ENCODE measurements at places on chromosomes 1 and 21.

DNA sequence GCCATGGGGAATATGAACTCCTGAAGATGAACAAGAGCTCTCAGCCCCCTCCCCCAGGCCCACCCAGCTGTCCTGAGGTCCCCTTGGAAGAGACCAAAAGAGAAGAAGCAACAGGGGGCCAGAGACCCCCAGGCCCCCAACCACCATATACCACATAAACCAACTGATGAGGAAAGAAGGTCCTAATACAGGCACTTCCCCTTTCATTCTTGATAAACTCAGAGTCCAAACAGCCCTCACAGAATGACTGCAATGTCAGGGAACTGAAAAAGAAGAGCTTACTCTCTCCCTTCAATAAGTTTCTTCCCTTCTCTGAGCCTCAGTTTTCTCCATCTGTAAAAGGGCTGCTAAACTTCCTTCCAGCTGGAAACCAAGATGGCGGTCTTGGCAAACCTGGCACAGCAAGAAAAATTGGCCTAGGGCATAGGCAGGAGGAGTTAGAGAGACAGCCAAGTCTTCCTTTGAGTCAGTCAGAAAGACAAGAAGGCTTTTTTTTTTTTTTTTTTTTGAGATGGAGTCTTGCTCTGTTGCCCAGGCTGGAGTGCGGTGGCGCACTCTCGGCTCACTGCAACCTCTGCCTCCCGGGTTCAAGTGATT lies 90.5 kb downstream of the VWA5B1 start:
- DNase-seq, result no peak

DNA sequence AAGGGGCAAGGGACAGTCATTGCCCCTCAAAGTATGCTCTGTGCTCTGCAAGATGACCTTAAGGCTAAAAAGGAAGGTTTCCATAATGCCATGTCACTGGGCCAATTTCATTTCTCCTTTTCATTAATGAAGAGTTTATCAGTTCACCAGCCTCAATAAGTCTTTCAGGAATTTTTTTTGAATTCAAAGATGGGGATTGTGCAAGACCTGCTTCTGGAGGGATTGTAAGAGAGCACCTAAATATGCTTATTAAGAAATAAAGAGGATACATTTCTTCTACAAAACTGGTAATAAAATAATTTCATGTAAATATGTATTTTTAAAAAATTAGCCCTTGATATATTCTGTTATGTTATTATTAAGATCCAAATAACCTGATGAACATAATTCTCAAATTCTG lies 86.8 kb upstream of the RGS4 start:
- no peak for DNase-seq

DNA sequence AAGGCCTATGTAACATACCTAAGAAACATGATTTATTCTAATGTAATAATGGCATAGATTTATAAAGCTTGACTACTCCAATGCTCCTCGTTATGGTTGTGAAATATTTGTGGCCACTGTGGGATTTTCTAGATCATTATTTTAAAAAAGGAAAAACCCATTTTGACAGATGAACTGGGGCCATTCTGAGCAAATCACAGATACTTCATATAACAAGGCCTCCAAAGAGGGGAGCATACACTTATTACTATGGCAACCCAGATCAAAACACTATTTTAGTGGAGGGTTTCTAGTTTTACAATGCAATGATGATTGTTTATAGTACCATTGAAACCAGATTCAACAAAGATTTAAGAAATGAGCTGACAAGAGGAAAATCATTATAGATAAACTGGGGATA lies 346.6 kb downstream of the ZNF326 start:
- DNase-seq, result no peak

DNA sequence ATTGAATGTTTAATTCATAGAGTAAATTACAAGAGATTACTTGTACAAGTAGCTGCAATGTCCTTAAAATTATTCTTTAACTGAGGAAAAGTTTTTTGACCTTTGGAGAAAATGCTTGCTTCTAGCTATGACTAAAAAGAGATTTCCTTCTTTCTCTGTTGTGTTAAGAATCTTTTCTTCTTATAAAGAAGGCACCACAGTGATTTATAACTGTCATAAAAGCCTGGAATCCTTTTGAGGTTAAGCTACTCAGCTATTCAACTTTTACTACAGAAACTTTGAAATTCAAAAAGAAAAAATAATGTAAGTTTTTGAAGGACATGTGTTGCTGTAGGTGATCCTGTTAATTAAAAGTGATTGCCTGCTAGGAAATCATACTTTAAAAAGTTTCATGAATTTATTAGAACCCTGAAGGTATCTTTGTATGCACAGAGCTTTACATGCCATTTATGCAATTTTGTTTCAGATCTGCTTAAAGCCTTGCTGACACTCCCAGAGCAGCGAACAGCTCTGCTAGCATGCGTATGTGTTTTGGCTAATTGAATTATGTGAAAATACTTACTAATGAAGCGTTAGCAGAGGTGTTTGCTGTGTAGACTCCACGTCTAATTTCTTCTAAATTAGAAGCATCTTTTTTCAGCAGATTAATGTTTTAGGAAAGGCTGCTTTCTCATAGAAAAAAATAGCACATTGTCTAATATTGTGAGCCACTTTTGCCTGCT lies 94.7 kb upstream of the SMYD2 start:
- no peak for DNase-seq

- no peak for DNase-seq
These were observed 8.9 kb upstream of the PRDM16 start for GRCh38 chr1:3060127-3060526.

GRCh38 chr21:28822486-28823335 lies 170.0 kb downstream of the LTN1 start:
- DNase-seq, result peak; percentile 45

GRCh38 chr1:232585486-232585885 lies 44.4 kb downstream of the SIPA1L2 start:
- no peak for DNase-seq

DNA sequence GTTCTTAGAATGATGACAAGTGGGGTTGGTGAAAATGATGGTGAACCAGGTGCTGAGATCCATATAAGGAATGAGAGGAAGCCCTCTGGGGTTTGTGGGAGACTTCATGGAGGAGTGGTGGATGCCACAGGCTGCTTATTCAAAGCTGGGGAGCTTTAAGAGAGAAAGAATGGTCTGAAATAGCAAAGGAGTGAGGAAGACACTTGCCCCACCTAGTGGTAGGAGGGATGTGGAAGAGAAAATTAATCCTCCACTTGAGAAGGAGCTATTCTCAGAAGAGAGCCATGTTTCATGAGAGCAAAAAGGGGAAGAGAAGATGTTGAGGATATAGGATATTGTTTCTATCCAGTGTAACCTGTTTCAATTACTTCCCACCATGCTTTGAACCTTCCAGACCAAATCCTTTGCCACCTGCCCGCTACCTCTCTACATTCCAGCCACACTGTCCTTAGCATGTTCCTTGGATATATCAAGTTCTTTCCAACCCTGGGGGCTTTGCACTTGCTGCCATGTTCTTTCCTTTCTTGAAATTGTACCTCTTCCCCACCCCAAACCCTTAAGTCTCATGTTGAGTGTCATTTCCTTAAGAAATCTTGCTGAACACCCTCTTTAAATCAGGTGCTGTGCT lies 19.6 kb upstream of the ZNF648 start:
- DNase-seq, result peak; percentile 58

DNA sequence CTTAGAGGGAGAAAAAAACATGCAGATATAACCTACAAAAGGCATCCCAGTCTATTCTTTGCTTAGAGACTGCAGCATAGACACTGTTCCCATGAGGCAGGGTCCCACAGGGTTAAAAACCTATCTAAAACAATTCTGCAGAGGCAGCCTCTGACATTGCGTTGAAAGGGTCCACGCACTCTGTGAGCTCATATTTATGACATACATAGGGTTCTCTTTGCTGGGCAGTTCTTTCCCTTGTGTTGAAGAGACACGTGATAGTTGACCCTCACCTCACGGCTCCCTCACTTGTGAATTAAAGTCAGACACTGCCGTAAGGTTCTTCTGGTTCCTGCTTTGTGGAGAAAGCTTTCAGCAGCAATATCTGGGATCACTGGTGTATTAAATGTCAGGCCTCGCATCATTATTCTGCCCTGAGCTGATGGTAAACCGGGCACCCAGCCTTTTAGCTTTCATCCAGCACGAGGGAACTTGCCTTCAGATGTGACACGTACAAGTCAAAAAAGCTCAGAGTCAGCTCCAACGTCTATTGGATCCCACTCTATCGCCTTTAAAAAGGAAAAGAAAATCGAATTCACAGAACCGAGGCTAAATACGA lies 52.8 kb upstream of the HNRNPU start:
- DNase-seq, result no peak

GRCh38 chr1:227035316-227035715 lies 95.2 kb downstream of the COQ8A start:
- no peak for DNase-seq

GRCh38 chr1:25661043-25661815 lies 44.6 kb downstream of the MAN1C1 start:
- no peak for DNase-seq

- DNase-seq, result no peak
These were observed 5.3 kb downstream of the EDN2 start for GRCh38 chr1:41479000-41479807.

DNA sequence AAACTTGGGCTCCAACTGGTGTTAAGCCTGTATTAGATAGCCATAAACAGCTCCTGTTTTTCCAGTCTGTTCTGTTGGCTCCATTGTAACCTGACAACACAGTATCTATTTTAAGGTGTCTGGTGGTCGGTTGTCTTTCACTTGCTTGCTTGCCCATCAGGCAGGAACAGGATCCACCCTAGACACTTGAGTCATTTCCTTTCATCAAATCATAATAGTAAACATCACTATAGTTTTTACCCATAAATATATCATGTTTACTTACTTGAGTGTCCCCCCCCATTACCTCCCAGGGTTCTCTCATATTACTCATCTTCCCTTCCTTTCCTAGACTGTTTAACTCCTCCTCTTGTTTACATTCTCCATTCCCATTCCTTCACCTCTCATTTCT lies 2.9 kb downstream of the DDI2 start:
- DNase-seq, result peak; percentile 66

DNA sequence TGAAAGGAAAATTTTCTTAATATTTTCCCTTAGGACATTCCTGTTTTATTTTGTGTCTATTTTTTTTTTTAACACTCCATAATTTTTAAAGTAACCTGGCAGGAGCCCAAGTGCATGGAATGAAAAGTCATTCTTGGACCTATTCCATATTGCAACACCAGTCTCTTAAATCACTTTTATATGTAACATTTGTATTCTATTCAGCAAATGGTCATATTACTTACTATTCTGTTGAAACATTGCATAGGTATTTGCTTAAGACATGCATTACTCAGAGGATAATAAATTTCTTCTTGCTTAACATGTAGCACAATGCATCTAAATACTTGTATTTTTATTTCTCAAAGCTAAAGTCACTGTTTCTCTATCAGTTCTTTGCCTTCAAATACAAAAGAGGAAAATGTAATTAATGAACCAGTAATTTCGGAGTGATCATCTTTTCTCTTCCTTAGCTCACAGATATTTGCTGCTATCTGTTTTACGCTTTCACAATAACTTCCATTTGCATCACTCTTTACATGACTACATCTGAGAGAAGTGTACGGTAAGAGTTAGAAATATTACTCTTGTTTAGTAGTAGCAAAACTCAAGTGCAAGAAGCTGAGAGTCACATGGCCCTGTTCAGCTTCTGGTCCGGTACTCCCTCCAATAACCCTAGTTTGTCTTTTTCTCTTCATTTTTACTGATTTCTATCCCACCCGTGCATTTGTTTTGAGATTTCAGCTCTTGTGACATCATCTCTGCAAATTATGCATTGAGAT lies 394.8 kb downstream of the USP25 start:
- peak; percentile 63 for DNase-seq

DNA sequence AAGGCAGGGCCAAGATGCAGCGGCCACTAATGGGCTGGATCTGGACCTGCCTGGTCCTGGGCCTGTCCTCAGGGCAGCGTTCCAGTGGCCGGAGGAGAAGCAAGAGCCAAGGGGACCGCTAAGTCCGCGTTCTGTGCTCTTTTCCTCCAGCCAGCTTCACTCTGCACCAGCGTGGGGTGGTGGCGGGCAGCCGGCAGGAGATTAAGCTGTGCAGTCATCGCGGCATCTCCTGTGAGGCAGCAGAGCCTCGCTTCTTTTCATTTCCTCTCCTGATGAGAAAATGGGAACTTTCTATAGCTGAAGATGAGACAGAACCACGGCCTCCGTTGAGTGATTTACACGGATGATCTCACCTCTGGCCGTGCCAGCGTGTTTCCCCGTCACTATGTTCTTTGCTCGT lies 43.4 kb downstream of the AJAP1 start:
- DNase-seq, result no peak

DNA sequence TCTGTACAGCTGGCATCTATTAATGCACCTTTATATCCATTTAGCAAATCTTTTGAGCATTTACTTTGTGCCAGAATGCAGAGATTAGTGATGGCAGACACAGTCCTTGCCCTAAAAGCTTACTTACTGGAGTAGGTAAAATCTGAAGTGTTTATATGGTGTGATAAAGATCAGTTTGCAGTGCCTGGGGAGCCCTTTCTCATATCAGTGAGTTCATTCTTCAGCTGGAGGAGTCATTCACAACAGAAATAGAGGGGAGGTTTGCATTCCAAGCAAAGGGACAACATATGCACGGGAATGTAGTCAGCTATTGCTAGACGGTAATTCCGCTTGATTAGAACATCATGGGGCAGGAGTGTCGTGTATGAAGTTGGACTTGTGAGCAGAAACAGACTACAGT lies 8.4 kb downstream of the SLC35F3 start:
- no peak for DNase-seq

DNA sequence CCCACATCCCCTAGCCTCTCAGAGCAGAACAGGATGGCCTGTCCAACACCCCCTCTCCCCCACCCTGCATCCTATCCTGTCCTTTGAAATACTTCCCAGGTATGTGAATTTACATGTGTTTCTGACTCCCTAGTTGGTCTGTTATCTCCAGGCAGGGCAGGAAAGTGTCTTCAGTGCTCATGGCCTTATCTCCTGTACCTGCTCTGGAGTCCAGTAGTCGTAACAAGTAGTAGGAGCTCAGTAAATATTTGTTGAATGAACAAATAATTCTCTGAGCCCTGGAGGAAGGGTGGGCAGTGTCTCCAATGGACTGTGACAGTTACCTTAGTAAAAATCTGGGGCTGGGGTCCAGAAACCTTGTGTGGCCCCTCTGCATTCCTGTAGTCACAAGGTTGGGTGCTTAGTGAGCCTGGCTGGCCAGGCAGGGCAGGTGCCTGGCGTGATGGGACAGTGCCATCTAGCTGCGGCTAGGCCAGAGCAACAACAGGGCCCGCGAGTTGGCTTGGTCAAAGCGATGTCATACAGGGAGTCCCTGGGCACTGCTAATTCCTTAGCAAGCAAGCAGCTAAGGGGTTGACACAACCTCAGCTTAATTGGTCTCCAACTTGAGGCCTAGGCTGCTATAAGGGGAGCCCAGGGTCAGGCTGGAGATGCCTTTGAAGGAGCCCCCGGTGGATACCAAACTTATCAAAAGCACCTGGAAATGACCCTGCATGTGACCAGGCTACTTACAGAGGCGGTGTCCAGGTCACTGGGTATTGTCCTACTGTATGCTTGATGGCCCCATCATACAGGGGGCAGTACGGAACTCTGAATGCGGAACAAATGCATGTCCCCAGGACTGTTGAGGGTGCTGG lies 89.0 kb upstream of the PPM1J start:
- peak; percentile 89 for DNase-seq
